ENCODE measurements at places on chromosomes 4 and X. TPM values are rescaled to one million over a fixed set of nuclear protein-coding genes. Genes with fewer than 3 reads are reported as not detected.

The PLP2 gene
- 34.7 TPM for total RNA-seq

GRCh38 chr4:158067646-158068045, 105.2 kb downstream of the GASK1B start:
- H3K36me3 ChIP-seq = no peaks in the 10 kb centered on the region
- no peak overlapping the region for H3K4me3 ChIP-seq
- no peak for DNase-seq
- no peak overlapping the region for H3K27ac ChIP-seq

The CENPVL1 gene
- not detected for total RNA-seq

GRCh38 chr4:122044501-122044900, 92.6 kb upstream of the TRPC3 start:
- H3K4me3 ChIP-seq = no peak overlapping the region
- DNase-seq = no peak

The S100G gene
- total RNA-seq = not detected

Measured in prostate gland (tissue), 2 donors.